ENCODE measurements at places on chromosomes 12 and 14.

DNA sequence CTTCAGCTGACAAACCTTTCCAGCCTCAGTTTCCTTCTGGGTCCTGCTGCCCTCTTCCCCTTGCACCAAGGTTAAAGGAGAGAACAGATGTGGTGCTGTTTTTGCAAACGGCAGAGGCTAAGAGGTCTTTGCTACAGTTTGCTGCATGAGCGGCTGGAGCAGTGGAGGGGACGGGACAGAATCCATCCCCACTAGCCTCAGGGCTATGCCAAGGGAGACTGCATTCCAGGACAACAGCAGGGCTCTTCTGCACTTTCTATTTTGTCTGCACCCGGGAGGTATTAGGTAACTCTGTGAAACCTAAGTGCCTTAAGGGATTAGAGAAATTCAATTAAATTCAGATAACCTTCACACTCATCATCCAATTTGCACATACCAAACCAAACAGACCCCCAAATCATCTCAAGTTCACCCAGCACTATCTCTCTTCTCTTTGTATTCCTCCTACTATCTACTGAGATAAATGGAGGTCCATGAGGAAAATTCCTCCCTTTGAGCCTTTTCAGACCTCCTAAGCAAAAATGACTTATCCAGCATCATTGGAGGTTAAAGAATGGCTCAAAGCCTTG is 103.8 kb upstream of the VRK1 start:
- no peak for DNase-seq

DNA sequence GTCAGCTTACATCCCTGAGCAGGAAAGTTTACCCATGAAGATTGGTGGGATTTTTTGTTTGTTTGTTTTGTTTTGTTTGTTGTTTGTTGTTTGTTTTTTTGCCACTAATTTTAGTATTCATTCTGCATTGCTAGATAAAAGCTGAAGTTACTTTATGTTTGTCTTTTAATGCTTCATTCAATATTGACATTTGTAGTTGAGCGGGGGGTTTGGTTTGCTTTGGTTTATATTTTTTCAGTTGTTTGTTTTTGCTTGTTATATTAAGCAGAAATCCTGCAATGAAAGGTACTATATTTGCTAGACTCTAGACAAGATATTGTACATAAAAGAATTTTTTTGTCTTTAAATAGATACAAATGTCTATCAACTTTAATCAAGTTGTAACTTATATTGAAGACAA is 37.6 kb downstream of the CD9 start:
- no peak for DNase-seq

- no peak for DNase-seq
These were observed 64.8 kb downstream of the DRAM1 start for GRCh38 chr12:101942250-101942605.

DNA sequence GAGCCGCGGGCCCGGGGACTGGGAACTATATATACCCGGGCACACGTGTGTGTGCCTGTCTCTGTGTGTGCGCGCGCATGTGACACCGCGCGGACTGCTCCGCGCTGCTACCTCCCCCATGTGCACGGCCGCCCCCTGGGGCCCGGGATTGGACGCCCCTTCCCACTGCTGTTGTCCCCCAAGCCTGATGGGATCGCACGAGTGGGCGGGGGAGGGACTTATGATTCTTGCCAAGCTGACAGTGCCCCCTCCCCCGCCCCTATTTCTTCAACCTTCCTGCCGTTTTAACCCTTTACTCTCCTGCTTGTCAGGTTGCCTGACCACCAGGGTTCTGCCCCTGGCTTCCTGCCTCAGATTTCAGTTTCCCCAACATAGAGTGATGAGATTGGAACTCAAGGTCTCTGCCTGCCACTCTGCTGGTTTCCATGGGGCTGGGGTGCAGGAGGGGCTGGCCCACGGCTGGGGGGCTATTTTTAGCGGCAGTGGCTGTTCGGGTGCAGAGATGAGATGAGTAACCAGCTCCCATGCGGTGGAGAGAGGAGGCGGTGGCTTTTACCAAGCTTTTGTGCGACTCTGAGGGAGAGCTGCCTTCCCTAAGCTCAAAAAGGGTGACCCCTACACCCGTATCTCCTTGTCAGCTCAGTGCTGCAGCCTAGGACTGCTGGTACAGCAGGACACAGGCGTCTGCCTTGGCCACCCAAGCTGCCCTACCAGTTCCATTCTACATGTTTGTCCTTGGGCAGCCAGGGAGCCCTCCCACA is at the start of gene DDN:
DDN (minus strand) TSS at position 5 of the 761 bp plus-strand sequence. CDS start 88 bp downstream, outside the sequence.
- DNase-seq = no peak

GRCh38 chr14:77036484-77037214 is 8.1 kb upstream of the IRF2BPL start:
- DNase-seq = no peak

- DNase-seq = no peak
These were observed 787 bp downstream of the ACAD10 start for GRCh38 chr12:111686574-111687105.

DNA sequence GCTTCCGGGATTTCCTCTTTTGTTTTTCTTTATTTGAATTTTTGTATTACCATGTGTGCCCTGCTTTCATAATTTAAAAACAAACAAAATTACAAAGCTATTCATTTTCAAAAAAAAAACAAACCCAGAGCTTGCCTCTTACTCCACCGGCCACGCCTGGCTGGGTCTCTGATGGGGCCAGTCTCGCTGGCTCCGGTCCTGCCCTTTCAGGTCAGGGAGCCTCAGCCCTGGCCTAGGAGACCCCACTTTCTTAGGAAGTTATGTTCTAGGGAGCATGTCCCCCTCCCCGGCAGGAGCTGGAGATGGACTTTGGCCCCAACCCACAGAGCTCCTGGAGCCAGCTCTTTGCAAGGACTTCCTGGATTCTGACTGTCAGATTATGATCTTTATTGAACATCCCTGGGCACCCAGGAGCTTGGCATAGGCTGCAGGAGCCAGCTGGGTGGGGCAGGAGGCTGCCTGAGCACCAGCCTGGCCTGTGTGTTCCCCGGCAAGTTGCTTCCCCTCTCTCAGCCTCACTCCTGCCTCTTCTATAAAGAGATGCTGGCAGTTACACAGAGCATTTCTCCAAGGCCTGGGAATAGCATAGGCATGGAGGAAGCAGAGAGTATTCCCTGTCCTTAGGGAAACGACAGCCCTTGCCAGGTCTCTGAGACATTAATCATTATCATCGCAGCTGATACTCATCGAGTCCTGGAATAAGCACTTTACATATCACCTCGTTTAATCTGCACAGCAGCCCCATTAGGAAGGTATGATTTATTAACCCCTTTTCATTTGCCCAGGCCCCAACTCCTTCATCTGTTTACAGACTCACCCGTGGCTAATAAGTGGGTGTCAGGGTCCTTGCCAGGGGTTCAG is 3.5 kb downstream of the DEGS2 start:
- DNase-seq = no peak

GRCh38 chr12:130704606-130705005 is 11.5 kb downstream of the RIMBP2 start:
- no peak for DNase-seq

GRCh38 chr14:65850429-65851135 is 438.1 kb downstream of the FUT8 start:
- no peak for DNase-seq
